NCI-H187 (cell line): ENCODE measurements at places on chromosomes 12 and 14.

DNA sequence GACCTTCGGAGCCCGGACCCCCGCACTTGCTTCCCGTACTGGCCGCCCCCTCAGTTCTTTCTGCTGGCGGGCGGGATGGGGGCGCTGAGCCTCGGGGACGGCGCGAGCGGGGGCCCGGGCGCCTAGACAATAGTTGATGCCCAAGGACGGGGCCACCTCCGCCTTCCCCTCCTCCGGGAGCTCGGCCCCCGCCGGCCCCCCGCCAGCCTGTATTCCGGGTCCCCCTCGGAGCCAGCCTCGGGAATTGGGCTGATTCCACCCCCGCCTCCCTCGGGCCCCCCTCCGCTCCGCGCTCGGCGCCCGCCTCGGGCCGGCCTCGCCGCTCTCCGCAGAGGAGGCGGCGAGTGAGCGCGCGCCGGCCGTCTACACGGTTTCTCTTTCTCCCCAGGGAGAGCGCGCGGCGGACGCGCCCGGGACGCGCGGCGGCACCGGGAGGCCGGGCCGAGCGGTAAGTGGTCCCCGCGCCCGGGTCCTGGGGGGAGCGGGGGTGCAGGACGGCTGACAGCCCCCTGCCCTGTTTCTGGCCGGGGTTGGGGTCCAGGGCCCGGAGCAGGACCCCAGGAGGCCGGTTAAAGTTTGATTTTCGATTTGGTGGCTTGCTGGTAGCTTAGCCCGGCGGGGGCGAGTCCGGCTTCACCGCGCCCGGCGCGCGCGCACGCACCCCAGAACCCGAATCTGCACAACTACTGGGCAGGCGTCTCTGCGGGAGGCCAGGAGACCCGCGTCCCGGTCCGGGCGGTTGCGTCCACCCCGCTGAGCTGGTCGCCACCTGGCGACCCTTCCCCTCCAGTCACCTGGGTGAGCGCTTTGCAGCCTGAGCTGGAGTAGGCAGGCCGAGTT is 413.7 kb downstream of the PCNX1 start:
- DNase-seq: peak; percentile 44

- DNase-seq: no peak
Measured at GRCh38 chr12:18521461-18521860, 216.4 kb downstream of the PLCZ1 start.

DNA sequence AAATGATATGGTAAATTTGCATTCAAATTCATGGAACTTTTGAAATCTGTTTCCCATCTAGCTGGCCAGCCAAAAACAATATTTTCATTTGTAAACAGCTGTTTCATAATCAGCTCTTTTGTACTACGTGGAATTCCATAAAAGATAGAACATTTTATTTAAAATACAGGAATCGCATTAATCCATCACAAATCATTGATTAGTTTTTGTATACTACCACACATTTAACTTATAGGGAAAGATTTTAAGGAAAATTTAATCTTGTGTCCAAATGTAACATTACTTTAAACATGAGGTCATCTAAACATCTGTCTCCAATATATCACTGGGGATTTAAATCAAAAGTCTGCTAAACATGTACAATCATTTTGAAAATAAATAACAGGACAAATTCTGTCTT is 33.5 kb downstream of the SLC25A21 start:
- DNase-seq: no peak

DNA sequence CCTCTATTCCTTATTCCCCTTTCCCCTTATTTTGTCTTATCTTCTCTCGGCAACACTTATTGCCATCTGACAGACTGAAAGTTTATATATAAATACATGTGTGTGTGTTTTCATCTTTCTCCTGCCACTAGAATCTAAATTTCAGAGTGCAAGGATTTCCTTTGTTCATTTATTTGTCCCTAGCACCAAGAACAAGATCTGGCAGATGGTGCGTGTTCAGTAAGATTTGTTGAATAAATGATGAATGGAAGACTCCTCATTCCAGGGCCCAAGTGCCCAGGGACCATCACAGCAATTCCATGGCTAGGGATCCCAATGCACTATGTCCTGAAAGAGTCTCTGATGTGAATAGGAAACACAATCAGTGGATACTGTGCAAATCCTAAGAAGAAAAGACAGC is 97.9 kb upstream of the EEA1 start:
- no peak for DNase-seq

DNA sequence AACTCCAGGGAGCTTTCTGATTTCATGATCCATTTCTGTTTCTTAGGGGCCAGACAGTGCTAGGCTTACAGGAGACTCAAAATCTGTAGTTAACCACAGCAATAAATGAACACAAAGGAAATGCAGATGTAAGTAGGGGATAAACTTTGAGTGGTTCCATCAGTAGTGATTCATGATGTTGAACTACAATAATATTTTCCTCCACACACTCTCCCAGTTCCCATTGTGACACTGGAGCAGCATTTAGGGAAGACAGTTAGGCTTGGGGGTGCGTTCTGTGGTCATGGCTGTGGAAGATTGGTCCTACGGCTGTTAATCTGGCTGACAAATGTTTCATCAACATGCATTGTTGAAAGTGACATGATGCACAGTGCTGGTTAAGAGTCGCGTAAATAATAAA is 66.9 kb downstream of the HMGA2 start:
- no peak for DNase-seq
